ENCODE measurements at places on chromosomes 1 and 21.

DNA sequence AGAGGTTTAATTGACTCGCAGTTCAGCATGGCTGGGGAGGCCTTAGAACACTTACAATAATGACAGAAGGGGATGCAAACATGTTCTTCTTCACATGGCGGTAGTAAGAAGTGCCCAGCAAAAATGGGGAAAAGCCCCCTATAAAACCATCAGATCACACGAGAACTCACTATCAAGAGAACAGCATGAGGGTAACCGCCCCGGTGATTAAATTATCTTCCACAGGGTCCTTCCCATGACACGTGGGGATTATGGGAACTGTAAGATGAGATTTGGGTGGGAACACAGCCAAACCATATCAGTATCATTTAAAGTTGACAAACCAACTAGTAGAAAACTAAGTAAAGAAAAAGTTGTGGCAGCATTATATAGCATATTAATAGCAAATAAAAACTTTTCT lies 71.3 kb upstream of the DNAJC6 start:
- no peak for DNase-seq

- no peak for DNase-seq
Observed at GRCh38 chr1:200642481-200642880, 21.9 kb upstream of the KIF14 start.

DNA sequence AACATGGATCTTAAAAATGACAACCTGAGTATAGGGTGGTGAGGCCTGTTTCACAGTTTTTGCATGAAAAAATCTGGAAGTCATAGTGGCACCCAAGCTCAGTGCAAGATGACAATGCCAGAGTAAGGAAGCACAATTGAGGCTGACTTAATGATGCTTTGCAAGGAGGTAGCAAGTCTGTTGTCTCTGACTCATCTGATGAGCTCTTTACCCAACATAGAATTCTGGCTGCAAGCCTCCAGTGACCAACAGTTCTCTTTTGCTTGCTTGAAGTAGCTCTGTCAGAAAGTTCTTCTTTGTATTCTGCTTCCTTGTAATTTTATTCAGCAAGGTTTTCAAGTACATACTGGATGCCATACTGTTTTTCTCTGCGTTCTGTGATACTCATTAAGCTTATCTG lies 117.1 kb downstream of the FOXD2 start:
- DNase-seq: no peak

- no peak for DNase-seq
Observed at GRCh38 chr1:185727726-185728125, 6.5 kb upstream of the HMCN1 start.

DNA sequence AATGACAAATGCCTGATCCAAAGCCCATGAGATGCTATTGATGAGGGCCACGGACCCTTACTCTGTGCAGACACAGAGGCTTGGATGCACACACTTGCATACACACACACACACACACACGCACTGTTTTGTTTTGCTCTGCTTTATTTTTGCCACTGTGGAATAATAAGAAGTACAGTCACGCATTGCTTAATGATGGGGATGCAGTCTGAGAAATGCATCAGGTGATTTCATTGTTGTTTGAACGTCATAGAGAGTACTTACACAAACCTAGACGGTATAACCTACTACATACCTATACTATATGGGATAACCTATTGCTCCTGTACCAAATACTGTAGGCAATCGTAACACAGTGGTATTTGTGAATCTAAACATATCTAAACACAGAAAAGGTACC lies 104.4 kb downstream of the RHOU start:
- DNase-seq: no peak

GRCh38 chr1:226889616-226890330 lies 19.4 kb downstream of the PSEN2 start:
- DNase-seq: no peak

- DNase-seq: no peak
Observed at GRCh38 chr1:113191579-113192076, 118.6 kb downstream of the LRIG2 start.

GRCh38 chr1:32335790-32336590 lies at the start of gene MARCKSL1:
TSS of gene MARCKSL1 (minus strand) at chr1:32336233. CDS start at chr1:32336033, 200 bp downstream.
- DNase-seq: peak; percentile 81

- no peak for DNase-seq
Observed at GRCh38 chr1:158024737-158025136, 31.3 kb downstream of the KIRREL1 start.

DNA sequence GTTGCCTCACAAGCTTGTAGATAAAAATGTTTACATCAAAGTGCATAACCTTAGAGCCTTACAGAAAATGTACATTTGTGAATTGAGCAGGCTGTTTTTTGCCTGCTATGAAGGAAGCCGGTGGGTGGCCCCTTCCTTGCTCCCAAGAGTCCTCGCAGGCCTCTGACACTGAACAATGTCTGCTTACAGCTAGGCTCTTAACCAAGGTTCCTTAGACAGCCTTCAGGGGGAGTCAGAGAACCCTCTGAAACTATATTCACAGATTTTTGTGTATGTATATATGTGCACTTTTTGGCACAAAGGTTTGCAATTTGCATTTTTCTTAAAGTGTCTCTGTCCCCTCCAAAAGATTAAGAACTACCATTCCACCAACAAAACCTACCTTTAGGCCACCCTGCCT lies 282.6 kb downstream of the BARHL2 start:
- DNase-seq: no peak

- no peak for DNase-seq
Observed at GRCh38 chr1:5998906-5999301, 6.7 kb upstream of the NPHP4 start.

GRCh38 chr1:152967201-152967600 lies 3.2 kb upstream of the SPRR4 start:
- no peak for DNase-seq

- DNase-seq: no peak
Observed at GRCh38 chr21:39359382-39359781, 10.5 kb upstream of the HMGN1 start.
